ENCODE measurements at places on chromosomes 7 and 10.

DNA sequence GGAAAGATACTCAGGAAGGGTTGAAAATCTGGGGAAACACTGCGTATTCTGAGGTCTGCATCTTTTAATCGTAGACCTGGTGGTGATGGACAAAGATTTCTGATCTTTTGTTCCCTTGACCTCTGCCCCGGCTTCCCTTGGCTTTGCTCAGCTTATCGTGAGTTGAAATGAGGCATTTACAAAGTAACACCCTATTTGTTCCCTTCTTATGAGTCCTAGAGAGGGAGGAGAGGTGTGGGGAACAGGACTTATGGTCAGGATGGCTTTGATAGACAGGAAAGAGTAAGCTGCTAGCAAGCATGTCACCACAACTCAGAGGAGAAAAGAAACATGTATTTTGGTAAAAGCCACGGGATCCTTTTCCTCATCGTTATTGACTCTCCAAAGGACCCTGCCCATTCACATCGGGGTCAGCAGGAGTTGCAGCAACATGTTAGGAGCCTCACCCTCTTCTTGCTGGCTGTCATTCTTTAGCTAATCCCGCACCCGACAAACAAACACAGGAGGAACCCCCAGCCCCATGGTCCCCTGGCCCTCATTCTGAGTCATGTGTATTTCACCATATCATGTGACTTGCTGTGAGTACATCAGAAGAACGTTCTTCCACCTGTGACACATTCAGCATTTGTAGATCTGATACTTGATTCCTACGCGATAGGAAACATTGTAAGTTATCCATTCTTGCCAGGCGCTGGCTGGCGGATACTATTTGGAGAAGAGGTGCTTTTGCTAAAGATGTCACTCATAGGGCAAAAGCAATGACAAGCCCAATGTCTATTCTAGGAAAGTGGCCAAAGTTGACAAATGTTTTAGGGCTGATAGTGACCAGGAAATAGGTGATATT is 170.1 kb downstream of the RTKN2 start:
- no peak for DNase-seq

- DNase-seq, result no peak
Observed at GRCh38 chr7:45642044-45642443, 67.9 kb downstream of the ADCY1 start.

- no peak for DNase-seq
Observed at GRCh38 chr7:4132221-4132620, 549.9 kb upstream of the FOXK1 start.

- DNase-seq, result no peak
Observed at GRCh38 chr10:13165177-13165576, 3.8 kb downstream of the MCM10 start.

DNA sequence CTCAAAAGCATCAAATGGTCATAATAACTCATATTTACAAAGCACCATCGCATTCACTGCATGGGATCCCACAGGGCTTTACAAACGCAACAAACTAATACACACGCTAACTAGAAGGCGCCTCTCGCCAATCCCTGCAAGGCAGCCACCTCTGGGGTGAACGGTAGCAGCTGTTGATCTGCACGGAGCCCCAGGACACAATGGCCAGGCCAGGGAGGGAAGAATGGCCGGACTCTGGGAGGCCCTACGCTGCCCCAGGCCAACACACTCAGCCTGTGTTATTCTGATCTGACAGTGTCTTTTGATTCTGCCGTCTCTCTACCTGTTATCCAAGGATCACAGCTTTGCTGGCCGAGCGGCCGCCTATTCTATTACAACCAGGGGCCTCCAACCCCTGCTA is 41.8 kb downstream of the HABP2 start:
- DNase-seq, result no peak

GRCh38 chr10:60042262-60042661 is 135.9 kb upstream of the CCDC6 start:
- DNase-seq, result no peak

GRCh38 chr7:143415742-143416397 is 7.2 kb upstream of the EPHA1 start:
- no peak for DNase-seq

- DNase-seq, result no peak
Observed at GRCh38 chr7:144821067-144821466, 14.8 kb downstream of the TPK1 start.

DNA sequence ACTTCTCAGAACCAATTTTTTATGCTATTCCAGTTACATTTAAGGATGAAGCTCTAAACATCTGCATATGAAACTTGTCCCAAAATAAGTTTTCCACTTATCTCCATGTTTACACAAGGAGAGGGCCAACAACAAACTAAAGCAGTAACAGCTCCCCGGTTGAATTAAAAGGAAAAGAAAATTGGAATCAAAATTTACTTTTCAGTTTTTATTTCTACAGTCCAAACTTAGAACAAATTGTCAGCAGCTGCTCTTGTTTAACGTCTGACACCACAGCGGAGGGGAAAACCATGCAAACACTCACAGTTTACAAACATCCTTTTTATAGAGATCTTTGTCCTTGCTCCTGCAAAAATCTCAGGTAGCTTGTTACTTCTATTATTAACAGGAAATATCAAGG is 101.3 kb downstream of the COL28A1 start:
- no peak for DNase-seq

- no peak for DNase-seq
Observed at GRCh38 chr7:17099083-17099973, 199.1 kb upstream of the AHR start.

- DNase-seq, result no peak
Observed at GRCh38 chr7:26583094-26583648, 281.2 kb downstream of the SKAP2 start.

- DNase-seq, result peak; percentile 15
Observed at GRCh38 chr10:114801411-114801813, 20.2 kb upstream of the FHIP2A start.

GRCh38 chr7:132687016-132687415 is 110.7 kb upstream of the PLXNA4 start:
- DNase-seq, result no peak

GRCh38 chr7:108236681-108237415 is 106.7 kb upstream of the LAMB4 start:
- DNase-seq, result no peak

GRCh38 chr7:40541336-40541735 is 406.5 kb downstream of the SUGCT start:
- no peak for DNase-seq

- no peak for DNase-seq
Observed at GRCh38 chr7:11615174-11615573, 216.8 kb downstream of the THSD7A start.

GRCh38 chr7:80772347-80772993 is 134.0 kb downstream of the CD36 start:
- no peak for DNase-seq

DNA sequence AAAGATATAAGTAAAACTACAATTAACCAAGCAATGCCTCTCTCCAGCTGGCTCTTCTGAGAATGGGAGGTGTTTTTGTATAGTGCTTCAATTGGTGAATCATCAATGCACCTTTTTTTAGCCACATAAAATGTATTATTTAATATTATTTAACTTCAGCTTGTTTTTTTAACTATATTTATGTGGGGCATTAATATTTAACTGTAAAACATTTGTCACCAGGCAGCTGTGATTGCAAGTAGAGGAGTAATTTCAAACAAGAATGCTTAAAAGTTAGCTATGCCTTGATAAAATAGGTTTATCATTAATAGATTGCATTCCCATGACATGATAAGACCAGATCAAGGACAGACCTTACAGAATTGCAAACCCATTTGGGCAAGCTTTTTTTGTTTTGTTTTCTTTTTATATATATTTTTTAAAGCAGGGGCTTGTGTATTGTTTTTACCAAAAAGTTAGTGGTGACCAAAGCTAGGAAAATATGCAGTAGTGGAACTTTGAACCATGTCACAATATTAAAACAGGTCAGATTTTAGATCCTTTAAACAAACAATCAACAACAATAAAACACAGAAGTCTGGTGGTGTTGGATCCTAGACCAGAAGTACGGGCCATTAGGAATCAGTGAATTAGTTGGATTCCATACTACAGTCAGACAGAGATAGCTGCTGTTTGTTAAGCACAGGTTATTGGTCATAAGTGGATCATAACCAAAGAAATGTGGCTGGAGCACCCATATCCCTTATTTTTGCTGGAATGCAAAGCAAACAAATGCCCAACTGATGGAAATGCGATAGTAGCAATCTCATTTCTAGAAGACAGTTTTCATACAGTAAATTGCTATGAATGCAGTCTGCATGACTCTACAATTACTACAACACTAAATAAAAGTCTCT is 2.9 kb downstream of the CAV2 start:
- DNase-seq, result no peak
